Large intestine (tissue), 12 donors: ENCODE measurements at places on chromosomes 5 and 9. TPM values are rescaled to one million over a fixed set of nuclear protein-coding genes. Genes with fewer than 3 reads are reported as not detected.

DNA sequence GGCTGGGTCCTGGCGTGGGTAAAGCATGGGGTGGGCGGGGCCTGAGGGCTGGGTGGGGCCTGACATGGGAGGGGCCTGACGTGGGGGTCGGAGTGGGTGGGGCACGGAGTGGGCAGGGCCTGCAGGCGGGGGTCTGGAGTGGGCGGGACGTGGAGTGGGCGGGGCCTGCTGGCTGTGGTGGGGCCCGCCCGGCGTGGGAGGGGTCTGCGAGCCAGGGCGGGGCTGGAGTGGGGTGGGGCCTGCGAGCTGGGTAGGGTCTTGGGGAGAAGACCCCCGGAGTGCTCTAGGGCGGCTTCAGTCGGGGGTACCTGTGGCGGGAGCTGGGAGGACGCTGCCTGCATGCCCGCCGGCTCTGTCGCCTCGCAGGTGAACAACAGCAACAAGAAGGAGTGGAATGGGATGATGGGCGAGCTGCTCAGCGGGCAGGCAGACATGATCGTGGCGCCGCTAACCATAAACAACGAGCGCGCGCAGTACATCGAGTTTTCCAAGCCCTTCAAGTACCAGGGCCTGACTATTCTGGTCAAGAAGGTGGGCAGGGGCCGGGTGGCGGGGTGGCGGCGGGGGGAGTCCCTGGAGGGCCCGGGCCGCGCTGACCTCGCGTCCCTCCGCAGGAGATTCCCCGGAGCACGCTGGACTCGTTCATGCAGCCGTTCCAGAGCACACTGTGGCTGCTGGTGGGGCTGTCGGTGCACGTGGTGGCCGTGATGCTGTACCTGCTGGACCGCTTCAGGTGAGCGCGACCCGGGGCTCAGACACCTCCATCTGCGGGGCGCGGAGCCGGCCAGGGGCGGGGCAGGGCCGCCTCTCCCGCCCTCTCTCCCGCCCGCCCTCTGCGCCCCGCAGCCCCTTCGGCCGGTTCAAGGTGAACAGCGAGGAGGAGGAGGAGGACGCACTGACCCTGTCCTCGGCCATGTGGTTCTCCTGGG is 8.0 kb downstream of the LRRC26 start:
- DNase-seq, result no peak

DNA sequence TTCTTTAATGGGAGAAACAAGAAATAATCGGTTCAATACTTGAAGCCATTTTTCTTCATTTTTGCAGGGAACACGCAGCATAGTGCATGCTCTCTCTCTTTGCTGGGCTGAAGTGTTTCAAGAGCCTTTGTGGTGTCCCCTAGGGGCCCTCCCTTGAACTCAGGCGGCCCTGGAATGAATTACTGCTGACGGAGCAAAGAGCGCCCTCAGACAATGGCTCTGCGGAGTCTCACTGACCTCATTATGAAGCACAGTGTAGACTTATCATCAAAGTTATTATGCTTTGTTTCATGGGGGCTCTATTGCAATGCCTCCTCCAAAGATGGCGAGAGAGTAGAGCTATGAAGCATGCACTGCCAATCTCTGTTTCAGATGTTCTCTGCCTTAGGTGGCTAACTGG is 64.8 kb upstream of the ADCY2 start:
- DNase-seq, result peak; percentile 6

DNA sequence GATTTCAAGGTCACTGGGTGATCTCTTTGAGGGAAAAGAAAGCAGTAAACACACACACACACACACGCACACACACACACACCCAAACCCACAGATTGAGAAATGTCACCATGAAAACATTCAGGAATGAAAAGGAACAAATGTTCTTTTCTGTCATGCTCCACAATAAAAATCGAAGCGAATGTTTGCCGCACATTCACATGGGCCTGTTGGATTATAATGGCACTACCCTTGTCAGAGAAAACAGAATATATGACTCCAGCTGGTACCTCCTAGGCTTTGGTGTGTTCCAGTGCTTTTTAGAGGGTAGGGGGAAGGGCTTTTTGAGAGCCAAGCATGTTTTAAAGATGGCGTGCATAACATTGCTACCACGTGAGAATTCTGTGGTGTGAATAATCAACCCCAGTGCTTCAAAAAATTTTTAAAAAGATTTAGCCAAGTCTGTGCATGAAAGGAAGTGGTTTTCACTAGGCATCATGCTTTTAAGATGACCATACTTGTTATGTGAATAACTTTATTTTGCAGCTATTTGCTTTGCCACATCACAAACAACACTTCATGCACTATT is 120.8 kb upstream of the ZNF608 start:
- DNase-seq, result no peak

DNA sequence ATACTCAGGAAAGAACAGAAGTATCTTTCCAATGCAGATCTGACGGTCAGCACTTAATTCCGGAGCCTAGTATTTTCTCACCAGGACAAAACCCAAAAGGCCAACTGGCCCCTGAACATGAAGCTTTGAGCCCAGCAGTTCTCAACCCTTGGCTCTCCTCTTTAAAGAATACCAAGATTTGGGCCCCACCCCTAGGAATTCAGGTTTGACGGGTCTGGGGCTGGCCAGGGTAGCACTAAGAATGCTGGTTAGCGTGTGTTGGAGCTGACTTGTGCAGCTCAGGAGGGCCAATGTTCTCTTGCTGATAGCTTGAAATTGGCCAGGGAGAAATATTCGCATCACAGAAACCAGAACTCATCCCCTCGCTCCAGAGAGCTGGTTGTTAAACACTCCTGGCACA is 88.3 kb upstream of the PTCH1 start:
- DNase-seq, result no peak

DNA sequence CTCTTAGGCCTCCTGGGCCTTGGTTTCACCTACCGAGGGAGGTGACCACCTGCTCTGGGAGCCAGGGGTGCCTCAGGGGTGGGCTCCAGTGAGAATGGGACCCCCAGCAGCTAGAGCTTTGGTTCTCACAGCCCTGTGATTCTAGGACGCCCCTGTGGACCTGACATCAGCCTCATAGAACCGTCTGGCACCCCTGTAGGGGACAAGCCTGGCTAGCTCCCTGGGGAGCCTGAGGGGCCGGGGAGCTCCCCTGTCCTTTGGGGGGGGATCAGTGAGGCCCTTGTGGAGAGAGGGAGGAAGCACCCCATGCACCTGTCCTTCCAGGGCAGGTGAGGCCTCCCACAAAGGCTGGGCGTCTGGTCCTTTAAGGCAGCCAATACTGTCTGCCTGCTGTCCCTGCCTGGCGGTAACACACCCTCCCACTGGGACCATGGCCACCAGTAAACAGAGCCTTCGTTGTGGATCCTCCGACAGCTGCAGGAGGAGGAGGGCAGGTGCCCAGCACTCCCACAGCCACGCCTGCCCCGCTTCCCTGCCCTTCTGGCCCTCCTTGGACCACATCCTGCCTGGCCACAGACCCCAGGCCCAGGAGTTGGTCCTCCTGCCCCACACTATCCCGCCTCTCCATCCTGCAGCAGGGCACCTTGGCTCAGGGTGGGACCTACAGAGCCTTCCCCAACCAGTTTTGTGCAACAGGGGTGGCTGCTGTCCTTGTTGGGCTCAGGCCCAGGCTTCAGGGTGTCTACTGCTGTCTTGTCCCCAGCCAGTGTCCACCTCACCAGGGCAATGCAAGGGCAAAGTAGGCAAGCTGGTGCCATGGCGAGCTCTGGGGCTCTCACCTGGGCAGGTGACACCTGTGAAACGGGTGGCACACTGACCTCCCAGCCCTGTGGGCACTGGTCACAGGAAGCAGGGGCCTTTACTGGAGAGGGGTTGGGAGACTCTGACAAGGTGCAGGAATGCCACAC is 3.0 kb upstream of the TUBB4B start:
- DNase-seq, result peak; percentile 72

DNA sequence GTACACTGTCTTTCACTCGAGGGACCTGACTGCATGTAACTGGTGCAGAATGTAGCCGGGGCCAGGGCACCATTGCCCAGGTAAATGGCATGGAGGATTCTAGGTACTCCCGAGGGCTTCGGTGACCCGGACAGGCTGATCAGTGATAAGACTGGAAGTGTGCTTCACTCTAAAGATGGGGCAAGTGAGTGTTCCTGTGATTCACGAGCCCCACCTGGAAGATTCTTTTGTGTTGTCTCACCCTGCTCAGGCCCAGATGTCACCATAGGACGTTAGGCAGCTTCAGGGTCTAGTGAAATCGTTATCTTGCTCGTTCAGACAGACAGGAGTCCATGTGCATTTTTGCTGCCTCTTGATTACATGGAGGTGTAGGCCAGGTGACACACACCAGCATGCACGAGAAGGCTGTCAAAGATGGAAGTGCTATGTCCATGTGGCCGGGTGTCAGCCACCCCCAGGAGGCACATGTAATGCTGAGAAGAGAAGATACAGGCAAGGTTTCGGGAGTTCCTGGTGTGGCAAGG is 73.9 kb downstream of the WNK2 start:
- DNase-seq, result no peak

GRCh38 chr5:859391-859790 is 8.6 kb upstream of the ZDHHC11 start:
- DNase-seq, result peak; percentile 37

DNA sequence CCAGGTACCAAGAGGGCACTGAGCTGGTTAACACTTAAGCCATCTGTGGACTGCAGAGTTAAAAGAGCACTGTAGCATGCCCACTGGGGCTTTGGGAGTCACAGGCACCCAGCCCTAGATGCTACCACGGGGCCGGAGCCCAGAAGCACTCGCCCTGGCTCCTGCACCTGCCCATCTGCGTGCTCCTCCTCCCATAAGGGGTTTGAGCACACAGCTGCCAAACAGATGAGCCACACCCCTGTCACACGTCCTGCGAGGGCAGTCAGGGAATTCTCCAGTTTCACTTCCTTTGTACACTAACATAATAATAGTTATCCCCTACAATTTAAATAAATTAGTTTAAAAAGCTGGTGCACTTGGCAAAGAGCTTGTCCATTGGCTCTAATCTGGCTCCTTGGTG is 4.5 kb upstream of the PCA3 start:
- peak; percentile 12 for DNase-seq

GRCh38 chr9:118836891-118837290 is 532.3 kb downstream of the BRINP1 start:
- no peak for DNase-seq

The PLEKHG4B gene
- polyA plus RNA-seq, result 2.0 TPM

The MRNIP gene
- 39.4 TPM for polyA plus RNA-seq

The LECT2 gene
- not detected for polyA plus RNA-seq
